ENCODE measurements at places on chromosomes 2 and 18. TPM values are rescaled to one million over a fixed set of nuclear protein-coding genes. Genes with fewer than 3 reads are reported as not detected.

GRCh38 chr18:39660141-39660540 lies 2094.5 kb upstream of the CELF4 start:
- no peak for DNase-seq
- no peak overlapping the region for H3K27ac ChIP-seq
- H3K36me3 ChIP-seq = no peaks in the 10 kb centered on the region
- H3K4me3 ChIP-seq = no peak overlapping the region

GRCh38 chr2:150571121-150571520 lies 83.7 kb upstream of the RND3 start:
- no peaks in the 10 kb centered on the region for H3K4me1 ChIP-seq
- DNase-seq = no peak
- no peaks in the 10 kb centered on the region for H3K27me3 ChIP-seq
- H3K4me3 ChIP-seq = no peak overlapping the region
- H3K27ac ChIP-seq = no peak overlapping the region
- no peaks in the 10 kb centered on the region for H3K36me3 ChIP-seq

The KDSR gene
- 52.1 TPM for total RNA-seq

The UGT1A4 gene
- not detected for total RNA-seq

DNA sequence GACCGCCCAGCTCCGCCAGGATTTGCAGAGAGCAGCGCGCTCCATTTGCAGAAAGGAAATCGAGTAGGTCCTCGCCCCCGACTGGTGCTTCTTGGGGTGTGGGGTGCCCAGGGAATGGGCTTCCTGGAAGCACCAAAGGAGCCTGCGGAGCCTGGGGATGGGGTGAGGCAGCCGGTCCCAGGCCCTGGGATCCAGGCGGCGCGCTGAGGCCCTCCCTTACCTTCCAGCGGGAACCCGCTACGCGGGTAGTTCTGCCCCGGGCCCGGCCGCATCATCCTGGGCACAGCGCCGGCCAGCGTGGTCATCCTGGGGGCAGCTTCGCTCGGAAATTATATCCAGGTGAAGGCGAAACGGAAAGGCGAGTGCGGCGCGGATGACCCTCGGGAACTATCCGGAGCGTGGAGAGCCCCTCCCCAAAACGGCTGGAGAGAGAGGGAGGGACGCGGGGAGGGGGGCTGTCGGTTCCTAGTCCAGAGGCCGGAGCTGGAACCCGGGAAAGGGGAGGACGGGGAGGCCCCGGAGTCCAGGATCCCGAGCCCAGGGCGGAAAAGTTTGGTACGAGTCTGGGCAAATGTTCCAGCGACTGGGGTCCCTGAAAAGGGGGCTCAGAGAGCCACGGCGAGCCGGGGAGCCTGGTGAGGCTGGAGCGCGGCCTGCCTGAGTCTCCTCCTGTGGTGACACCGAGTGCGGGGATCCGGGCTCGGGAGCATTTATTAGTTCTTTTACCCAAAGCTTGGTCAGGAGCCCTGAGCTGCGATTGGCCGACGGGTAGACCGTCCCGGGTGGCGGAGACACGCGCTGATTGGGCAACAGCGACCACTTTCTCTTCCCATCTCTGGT lies at the start of gene PAX3:
Gene PAX3 (minus strand): TSS at position 688 of the 840 bp plus-strand sequence. CDS start 383 bp downstream, at position 305.
- no peaks in the 10 kb centered on the region for H3K36me3 ChIP-seq
- no peak within 1 kb of the TSS for H3K4me3 ChIP-seq
- peaks cover 4% of the 10 kb centered on the region for H3K4me1 ChIP-seq
- H3K27me3 ChIP-seq = peaks cover 83% of the 10 kb centered on the region
- no peak for DNase-seq
- no peak within 1 kb of the TSS for H3K27ac ChIP-seq

All from CD8-positive, alpha-beta memory T cell (primary cell).